Progenitor cell of endocrine pancreas (in vitro differentiated cells): ENCODE measurements at places on chromosomes 6 and 20. TPM values are rescaled to one million over a fixed set of nuclear protein-coding genes. Genes with fewer than 3 reads are reported as not detected.
A peak's percentile ranks its signal among the peaks of the same experiment; 100 is the strongest.

DNA sequence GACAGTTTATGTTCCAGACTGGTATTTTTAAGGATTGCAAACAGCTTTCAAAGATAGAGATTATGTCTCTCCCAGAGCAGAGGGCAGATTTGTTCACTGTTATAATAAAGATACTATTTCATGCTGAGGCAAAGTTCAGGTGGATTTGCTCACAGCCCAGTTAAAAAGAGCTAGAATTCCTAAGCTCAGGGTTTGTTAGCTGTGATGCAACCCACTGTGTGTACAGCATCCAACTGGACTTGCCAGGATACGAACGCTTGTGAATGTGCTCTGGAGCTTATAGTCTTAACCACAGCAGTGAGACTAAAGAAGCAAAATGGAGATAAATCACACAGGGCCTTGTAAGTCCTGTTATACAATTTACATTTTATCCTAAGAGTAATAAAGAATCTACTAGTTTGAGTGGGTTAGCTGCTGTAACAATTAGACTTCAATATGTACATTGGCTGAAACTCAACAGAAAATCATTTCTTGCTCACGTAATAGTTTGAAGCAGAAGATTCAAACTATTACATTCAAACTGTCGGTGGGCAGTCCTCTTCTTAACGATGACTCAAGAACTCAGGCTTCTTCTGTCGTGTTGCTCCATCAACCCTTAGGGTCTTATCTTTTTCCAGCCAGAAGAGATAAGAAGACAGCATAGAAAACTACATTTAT lies 204.0 kb upstream of the PLN start:
- no peak overlapping the region for H3K4me3 ChIP-seq
- DNase-seq = no peak
- H3K4me1 ChIP-seq = peaks cover 1% of the 10 kb centered on the region

Gene CLDN20
- total RNA-seq = not detected in 2 replicates

Gene MMP24OS
- total RNA-seq = 55.6 and 59.1 TPM in 2 replicates

- H3K4me1 ChIP-seq = no peaks in the 10 kb centered on the region
- peak overlapping the region; percentile 52 for H3K27ac ChIP-seq
- H3K27me3 ChIP-seq = no peaks in the 10 kb centered on the region
- peaks cover 3% of the 10 kb centered on the region for H3K36me3 ChIP-seq
- H3K4me3 ChIP-seq = no peak overlapping the region
- DNase-seq = no peak
Observed at GRCh38 chr20:63750807-63751470, 11.4 kb downstream of the SLC2A4RG start.

- H3K4me3 ChIP-seq = no peak overlapping the region
- H3K27me3 ChIP-seq = no peaks in the 10 kb centered on the region
- H3K4me1 ChIP-seq = peaks cover 79% of the 10 kb centered on the region
- H3K36me3 ChIP-seq = peaks cover 2% of the 10 kb centered on the region
- DNase-seq = no peak
Observed at GRCh38 chr6:3402310-3403237, 54.3 kb downstream of the SLC22A23 start.

Gene B4GALT5
- total RNA-seq = 58.6 and 58.8 TPM in 2 replicates

DNA sequence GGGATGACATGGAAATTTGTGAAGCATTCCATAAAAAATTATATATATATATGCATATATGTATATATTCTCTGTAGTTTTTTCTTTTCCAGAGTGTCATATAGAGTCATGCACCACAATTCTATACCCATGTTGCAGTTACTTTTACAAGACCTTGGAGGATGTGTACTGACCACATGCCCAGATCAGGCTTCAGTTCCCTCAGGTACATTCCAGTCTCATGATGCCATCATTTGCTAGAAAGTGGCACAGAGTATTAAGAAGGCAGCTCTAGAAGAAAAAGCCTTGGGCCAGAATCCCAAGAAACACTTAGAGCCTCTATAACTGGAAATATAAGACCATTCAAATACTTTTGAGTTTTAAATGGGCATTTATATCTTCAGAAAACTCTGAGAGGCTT lies 685.5 kb upstream of the FLRT3 start:
- H3K27me3 ChIP-seq = no peaks in the 10 kb centered on the region
- H3K27ac ChIP-seq = no peak overlapping the region
- peaks cover 6% of the 10 kb centered on the region for H3K4me1 ChIP-seq
- no peaks in the 10 kb centered on the region for H3K36me3 ChIP-seq
- no peak overlapping the region for H3K4me3 ChIP-seq

DNA sequence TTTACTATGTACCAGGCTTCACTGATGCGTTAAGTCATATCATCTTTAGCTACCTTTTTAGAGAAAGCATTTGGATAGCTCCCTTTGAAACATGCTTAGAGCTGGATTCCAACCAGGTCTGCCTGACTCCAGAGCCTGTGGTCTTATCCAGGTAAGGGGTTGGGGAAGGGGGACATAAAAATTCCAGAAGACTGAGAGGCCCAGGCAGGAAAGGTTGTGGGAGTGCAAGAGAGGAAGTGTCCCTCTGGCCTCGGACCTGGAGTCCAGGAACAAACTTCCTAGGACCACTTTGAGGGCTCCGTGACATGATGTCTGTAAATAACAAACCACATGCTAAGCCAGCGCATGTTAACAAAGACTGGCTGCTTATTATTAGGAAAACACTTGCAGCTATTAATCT lies 163.0 kb upstream of the KCNG1 start:
- H3K4me1 ChIP-seq = peaks cover 18% of the 10 kb centered on the region
- no peak overlapping the region for H3K27ac ChIP-seq
- H3K27me3 ChIP-seq = no peaks in the 10 kb centered on the region
- no peak for DNase-seq
- no peaks in the 10 kb centered on the region for H3K36me3 ChIP-seq

DNA sequence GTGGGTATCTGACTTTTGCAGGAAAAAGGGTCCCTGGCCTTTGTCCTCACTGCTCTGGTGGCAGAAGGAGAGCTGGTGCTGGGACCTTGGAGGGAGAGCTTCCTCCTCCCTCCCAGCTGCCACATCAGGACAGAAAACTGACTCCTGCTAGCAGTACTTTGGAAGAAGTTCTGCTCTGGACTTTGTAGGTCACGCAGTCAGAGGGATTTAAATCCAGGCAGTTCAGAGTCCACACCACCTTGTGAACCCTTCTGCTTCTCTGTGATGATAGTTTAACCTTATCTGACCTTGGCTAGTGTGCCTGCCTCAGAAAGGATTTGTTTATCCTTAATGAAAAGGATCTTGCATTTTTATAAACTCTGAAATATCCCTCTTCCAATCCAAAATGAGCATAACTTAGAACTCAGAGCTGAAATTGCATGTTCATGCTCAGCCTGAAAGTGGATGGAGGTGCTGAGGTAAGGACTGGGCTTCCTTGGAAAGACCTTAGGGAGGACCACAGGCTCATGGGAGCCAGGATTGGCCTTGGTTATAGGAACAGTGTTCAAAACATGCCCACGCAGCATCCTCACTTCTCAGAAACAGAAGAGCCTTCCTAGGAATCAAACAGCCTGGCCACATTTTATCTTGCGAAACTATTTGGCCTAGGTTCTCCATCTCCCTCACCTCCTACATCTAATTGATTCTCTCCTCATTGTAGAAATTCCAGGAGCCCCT lies 123.9 kb upstream of the SASH1 start:
- H3K27ac ChIP-seq = no peak overlapping the region
- H3K27me3 ChIP-seq = peaks cover 19% of the 10 kb centered on the region
- no peak overlapping the region for H3K4me3 ChIP-seq

DNA sequence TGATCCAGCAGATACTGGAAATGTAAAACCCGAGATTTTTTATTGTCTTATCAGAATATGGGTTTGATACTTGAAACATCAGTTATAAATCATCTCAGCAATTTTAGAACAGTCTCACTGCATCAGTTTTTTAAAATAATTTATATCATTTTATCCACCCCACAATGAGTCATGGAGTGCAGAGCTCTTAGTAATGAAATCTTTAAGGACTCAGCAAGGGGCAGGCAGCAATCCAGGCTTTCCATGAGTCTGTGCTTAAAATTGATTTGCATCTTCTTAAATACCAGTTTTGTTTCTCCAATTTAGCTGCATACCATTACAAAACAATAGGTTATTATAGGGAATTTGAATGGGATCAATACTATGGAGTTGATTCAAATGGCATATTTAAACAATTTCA lies 832.3 kb downstream of the C6orf118 start:
- no peaks in the 10 kb centered on the region for H3K27me3 ChIP-seq
- H3K27ac ChIP-seq = no peak overlapping the region
- DNase-seq = no peak
- no peaks in the 10 kb centered on the region for H3K36me3 ChIP-seq
- no peak overlapping the region for H3K4me3 ChIP-seq
- H3K4me1 ChIP-seq = no peaks in the 10 kb centered on the region

DNA sequence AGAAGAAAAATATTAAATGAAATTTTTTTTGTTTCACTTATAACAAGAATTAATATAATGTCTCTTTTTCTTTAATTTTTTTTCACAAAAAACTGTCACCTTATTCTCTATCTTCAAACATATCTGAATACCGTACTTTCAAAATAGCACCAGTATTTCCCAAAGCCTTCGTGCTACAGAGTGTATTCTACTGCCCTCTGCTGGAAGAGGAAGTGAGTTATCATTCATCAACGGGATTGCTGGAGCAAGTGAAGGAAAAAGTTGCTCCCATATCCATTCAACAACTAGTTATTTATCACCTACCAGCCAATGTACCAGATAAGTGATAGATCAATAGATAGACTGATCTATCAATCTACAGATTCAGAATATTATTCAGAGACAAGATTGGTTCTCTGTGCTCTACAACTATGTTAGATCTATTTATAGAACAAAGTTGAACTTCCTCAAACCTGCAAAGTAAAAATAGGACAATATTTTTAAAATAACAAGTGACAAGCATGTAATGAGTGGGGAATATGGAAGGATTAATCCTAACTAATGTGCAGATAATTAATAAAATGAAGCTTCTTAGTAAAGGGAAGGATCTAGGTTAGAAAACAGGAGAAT lies 26.7 kb upstream of the TFAP2B start:
- H3K27ac ChIP-seq = no peak overlapping the region
- no peak for DNase-seq
- peaks cover 50% of the 10 kb centered on the region for H3K27me3 ChIP-seq
- no peaks in the 10 kb centered on the region for H3K4me1 ChIP-seq

Gene TCF15
- total RNA-seq = not detected in 2 replicates

DNA sequence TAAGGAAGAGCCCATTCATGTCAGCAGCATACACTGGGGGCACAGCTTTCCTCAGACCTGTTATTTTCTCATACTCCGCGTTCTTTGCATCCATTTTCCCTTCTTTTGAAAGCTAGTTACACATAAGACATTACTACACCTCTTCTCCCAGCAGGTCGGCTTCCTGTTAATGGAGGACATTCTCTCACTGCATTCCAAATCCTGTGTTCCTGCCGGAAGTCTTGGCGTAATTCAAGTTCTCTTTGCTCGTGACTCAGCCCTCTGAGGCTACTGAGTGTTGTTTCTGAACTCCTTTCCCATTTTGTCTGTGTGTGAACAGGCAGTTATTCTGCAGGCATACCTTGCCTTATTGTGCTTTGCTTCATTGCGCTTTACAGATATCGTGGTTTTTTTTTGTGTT lies 97.5 kb upstream of the ZBTB24 start:
- DNase-seq = no peak
- no peak overlapping the region for H3K27ac ChIP-seq
- H3K4me1 ChIP-seq = no peaks in the 10 kb centered on the region
- no peaks in the 10 kb centered on the region for H3K27me3 ChIP-seq
- peaks cover 6% of the 10 kb centered on the region for H3K36me3 ChIP-seq
- H3K4me3 ChIP-seq = no peak overlapping the region

DNA sequence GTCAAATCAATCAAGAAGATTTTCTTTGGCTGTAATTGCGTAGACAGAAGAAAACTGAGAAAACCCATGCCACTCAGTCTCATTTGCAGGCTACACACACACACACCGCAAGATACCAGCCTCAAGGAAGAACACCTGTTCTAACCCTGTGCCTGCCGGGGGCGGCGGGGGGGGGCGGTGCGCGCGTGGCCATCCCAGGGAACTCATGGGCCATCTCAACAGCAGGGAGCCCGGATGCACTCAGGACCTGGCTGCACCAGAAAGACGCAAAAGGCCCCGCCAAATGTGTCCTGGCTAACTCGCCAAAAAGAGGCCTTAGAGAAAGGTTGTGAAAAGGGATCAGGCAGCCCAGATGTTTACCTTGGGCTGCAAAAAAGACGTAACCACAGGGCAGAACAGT lies 2.1 kb downstream of the B3GAT2 start:
- H3K4me1 ChIP-seq = peaks cover 7% of the 10 kb centered on the region
- H3K36me3 ChIP-seq = no peaks in the 10 kb centered on the region
- H3K27ac ChIP-seq = no peak overlapping the region
- peak overlapping the region; percentile 80 for H3K4me3 ChIP-seq
- no peak for DNase-seq

Gene REM1
- total RNA-seq = not detected in 2 replicates

DNA sequence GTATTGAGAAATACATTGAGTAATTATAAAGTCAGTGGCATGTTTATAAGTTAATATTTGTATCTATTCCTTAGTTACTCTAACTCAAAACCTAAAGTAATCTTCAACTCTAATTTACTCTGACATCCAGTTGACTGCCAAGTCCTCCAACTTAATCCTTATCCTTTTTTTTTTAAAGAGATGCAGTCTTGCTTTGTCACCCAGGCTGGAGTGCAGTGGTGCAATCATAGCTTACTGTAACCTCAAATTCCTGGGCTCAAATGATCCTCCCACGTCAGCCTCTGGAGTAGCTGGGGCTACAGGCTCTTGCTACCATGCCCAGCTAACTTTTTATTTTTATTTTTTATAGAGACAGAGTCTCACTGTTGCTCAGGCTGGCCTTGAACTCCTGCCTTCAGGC lies 24.4 kb downstream of the PTPN1 start:
- H3K27me3 ChIP-seq = no peaks in the 10 kb centered on the region
- no peak overlapping the region for H3K4me3 ChIP-seq
- H3K4me1 ChIP-seq = peaks cover 16% of the 10 kb centered on the region

GRCh38 chr6:107331409-107332386 lies 127.7 kb downstream of the PDSS2 start:
- H3K4me3 ChIP-seq = no peak overlapping the region
- DNase-seq = no peak
- no peaks in the 10 kb centered on the region for H3K27me3 ChIP-seq
- H3K27ac ChIP-seq = no peak overlapping the region
- H3K4me1 ChIP-seq = no peaks in the 10 kb centered on the region

- no peak overlapping the region for H3K4me3 ChIP-seq
- no peak overlapping the region for H3K27ac ChIP-seq
- no peaks in the 10 kb centered on the region for H3K36me3 ChIP-seq
- H3K27me3 ChIP-seq = peaks cover 7% of the 10 kb centered on the region
- H3K4me1 ChIP-seq = no peaks in the 10 kb centered on the region
Observed at GRCh38 chr6:69584913-69585729, 211.7 kb downstream of the LMBRD1 start.

GRCh38 chr6:111769365-111770152 lies 103.7 kb downstream of the FYN start:
- no peak for DNase-seq
- H3K27me3 ChIP-seq = no peaks in the 10 kb centered on the region
- peaks cover 38% of the 10 kb centered on the region for H3K4me1 ChIP-seq
- H3K36me3 ChIP-seq = peaks cover 10% of the 10 kb centered on the region
- no peak overlapping the region for H3K4me3 ChIP-seq
- peak overlapping the region; percentile 21 for H3K27ac ChIP-seq

DNA sequence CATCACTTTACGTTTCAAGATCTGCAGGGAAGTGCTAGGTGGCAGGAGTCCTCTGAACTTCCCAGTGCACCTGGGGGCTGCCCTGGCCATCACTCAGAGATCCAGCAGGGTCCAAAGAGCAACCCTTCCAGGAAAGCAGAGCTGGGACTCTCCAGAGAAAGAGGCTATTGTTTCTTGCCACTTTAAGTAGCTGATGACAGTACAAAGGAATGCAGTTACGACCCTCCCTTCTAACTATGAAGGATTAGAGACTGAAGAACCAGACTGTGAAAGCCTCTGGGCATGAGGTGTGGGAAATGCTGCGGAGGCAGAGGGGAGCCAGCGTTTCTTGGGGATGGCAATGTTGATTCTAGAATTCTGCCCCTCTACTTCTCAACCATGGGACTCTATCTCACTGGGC lies 189.1 kb upstream of the SUPT3H start:
- no peaks in the 10 kb centered on the region for H3K36me3 ChIP-seq
- DNase-seq = peak; percentile 15
- H3K27ac ChIP-seq = peak overlapping the region; percentile 87
- H3K4me1 ChIP-seq = peaks cover 18% of the 10 kb centered on the region

Gene BLCAP
- total RNA-seq = 42.7 and 46.4 TPM in 2 replicates

Gene MICB
- total RNA-seq = 0.43 and 0.95 TPM in 2 replicates
